ENCODE measurements at places on chromosomes 6 and 20. TPM values are rescaled to one million over a fixed set of nuclear protein-coding genes. Genes with fewer than 3 reads are reported as not detected.

REM1 gene
- 2.3 TPM for total RNA-seq

EPB41L2 gene
- 18.6 TPM for total RNA-seq

SUMO4 gene
- 3.9 TPM for total RNA-seq

PMEPA1 gene
- 9.5 TPM for total RNA-seq

C6orf132 gene
- total RNA-seq, result 112 TPM

SNAP25 gene
- not detected for total RNA-seq

- no peak overlapping the region for H3K4me3 ChIP-seq
- H3K4me1 ChIP-seq, result no peaks in the 10 kb centered on the region
- no peak overlapping the region for H3K27ac ChIP-seq
- no peak for DNase-seq
- no peaks in the 10 kb centered on the region for H3K36me3 ChIP-seq
Observed at GRCh38 chr6:69827276-69827893, 30.6 kb upstream of the LMBRD1 start.

DNA sequence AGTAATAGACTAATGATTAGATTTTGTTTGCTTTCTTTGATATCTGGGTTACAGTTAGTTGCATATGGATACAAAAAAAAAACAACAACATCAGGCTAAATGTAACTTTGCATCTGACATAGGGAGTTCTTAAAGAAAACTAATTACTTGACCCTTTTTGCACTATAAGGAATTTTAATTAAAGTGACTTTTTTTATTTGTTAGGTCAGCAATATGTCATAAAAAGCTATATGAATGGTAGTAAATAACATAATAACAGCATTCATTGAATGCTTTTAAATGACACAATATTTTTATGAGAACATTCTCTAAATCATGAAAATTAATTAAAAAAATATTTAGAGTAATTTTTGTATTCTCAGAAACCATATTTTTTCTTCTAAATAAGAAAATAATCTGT, 183.6 kb downstream of the GRIK2 start:
- H3K27ac ChIP-seq, result no peak overlapping the region
- no peaks in the 10 kb centered on the region for H3K4me1 ChIP-seq
- no peaks in the 10 kb centered on the region for H3K27me3 ChIP-seq
- DNase-seq, result no peak

DNA sequence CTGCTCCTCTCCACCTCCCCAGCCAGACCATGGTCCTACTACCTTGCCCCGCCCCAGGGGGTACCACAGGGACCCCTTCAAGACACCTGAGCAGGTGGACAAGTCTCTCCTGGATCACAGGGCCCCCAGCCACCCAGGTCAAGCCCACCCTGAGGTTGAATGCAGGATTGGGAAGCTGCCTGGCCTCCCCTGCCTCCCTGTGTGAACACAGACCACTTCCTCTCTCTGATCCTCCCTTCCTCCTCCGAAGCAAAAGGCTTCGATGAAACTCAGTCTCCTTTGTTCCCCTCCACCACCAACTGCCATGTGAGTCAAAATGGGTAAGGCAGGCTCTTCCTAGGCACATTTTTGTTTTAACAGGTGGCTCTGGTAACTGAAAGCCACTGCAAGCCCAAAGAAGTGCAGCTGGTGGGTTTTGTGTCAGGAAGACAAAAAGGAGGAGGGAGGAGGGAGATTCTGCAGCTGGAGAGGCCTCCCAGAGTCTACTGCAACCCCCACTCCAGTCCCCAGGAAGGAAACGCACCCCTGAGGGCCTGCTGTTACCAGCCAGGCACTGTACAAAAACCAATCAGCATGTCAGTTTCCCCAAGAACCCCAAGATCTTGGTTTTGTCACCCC, 5.4 kb downstream of the ADA start:
- H3K27me3 ChIP-seq, result no peaks in the 10 kb centered on the region
- H3K4me3 ChIP-seq, result no peak overlapping the region
- H3K27ac ChIP-seq, result no peak overlapping the region
- H3K4me1 ChIP-seq, result peaks cover 59% of the 10 kb centered on the region
- H3K36me3 ChIP-seq, result no peaks in the 10 kb centered on the region
- DNase-seq, result no peak

DNA sequence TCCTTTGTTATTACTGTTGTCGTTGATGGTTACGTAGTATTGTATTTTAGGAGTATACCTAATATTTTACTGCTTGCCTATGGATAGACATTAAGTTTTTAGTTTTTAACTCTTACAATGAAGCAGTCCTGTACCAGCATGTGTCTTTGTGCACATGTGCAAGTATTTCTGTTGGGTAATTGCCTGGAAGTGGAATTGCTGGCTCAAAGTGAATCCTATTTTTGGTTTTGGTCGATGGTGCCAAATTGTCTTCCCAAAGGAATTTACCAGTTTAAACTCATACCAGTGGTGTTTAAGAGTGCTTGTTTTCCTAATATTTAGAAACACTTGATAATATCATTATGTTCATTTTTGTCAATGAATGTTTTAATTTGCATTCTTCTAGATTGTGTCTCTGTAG, 75.5 kb downstream of the ANKS1A start:
- no peak overlapping the region for H3K27ac ChIP-seq
- DNase-seq, result no peak
- H3K4me3 ChIP-seq, result no peak overlapping the region
- no peaks in the 10 kb centered on the region for H3K27me3 ChIP-seq
- peaks cover under 1% of the 10 kb centered on the region for H3K36me3 ChIP-seq

- H3K36me3 ChIP-seq, result no peaks in the 10 kb centered on the region
- H3K4me3 ChIP-seq, result no peak overlapping the region
- no peak for DNase-seq
Observed at GRCh38 chr6:107550906-107551305, 61.0 kb downstream of the SOBP start.

GRCh38 chr6:46729787-46730326, 5.3 kb downstream of the PLA2G7 start:
- DNase-seq, result no peak
- peaks cover 7% of the 10 kb centered on the region for H3K27me3 ChIP-seq
- H3K27ac ChIP-seq, result no peak overlapping the region
- H3K36me3 ChIP-seq, result no peaks in the 10 kb centered on the region
- H3K4me1 ChIP-seq, result peaks cover 7% of the 10 kb centered on the region

DNA sequence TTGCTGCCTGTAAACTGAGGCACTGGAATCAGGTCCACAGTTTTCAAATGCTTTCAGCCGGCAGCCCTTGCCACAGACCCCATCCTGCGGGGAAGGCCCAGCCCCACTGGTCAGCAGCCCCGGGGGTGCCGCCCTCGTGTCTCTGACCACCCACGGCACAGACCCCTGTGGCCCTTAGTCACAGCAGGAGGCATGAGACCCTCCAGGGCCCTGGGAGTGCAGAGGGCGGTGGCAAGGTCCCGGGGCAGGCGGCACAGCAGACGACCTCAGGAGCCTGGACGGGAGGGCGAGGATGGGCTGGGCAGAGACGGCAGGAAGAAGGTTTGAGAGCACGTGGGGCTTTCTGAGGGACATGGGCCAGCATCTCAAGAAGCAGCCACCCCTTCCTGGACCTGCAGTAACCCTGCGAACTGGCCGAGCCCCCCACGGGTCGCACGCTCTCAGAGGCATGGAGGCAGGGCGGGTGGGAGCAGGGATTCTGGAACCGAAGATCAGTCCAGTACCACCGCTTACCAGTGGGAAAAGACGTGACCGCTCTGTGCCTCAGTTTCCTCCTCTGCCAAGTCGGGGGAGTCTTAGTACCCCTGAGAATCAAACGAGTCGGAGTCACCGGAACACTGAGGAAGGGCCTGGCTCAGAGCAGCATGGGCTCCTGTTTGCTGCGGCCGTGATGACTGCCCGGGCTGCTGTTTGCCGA, 140.7 kb downstream of the TAF4 start:
- DNase-seq, result peak; percentile 73
- no peak overlapping the region for H3K27ac ChIP-seq
- H3K4me1 ChIP-seq, result no peaks in the 10 kb centered on the region
- peaks cover 27% of the 10 kb centered on the region for H3K27me3 ChIP-seq
- H3K36me3 ChIP-seq, result no peaks in the 10 kb centered on the region

DNA sequence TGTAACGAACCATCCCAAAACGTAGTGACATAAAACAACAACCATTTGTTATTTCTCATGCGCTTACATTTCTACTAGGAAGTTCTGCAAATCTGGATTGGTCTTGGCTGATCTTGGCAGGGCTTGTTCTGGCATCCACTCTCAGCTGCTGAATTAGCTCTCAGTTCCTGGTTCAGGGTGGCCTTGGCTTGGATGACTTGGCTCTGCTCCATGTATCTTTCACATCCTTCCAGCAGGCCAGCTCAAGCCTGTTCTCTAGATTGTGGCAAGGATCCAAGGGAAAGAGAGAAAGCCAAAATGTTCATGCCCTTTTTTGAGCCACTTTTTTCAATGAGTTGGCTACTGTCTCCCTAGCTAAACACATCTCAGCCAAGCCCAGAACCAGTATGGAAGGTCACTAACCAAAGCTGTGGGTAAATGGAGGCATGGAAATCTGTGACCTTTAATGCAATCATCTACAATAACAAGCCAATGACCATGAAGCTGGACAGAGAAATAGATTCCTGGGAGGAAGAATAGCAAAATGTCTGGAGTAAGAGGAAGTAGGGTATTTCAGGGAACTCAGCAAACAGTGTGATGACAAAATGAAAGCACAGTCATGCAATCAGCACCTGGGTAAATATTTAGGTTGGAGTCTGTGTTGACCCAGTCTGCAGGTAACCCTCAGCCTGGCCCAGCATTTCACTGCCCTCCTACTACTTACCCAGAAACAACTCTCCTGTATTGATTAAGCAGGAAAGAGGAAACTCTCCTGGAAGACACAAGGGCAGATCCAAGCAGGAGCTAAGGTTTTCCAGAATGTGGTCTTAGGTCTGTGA, 32.7 kb upstream of the SNAP25 start:
- H3K4me3 ChIP-seq, result no peak overlapping the region
- H3K27ac ChIP-seq, result no peak overlapping the region
- no peaks in the 10 kb centered on the region for H3K27me3 ChIP-seq
- H3K36me3 ChIP-seq, result no peaks in the 10 kb centered on the region

GRCh38 chr20:18032977-18033892, 24.5 kb downstream of the OVOL2 start:
- H3K27ac ChIP-seq, result no peak overlapping the region
- H3K4me3 ChIP-seq, result no peak overlapping the region
- DNase-seq, result no peak
- peaks cover under 1% of the 10 kb centered on the region for H3K36me3 ChIP-seq
- no peaks in the 10 kb centered on the region for H3K4me1 ChIP-seq
- H3K27me3 ChIP-seq, result peaks cover 3% of the 10 kb centered on the region

GRCh38 chr6:6588924-6589709, 597 bp downstream of the LY86 start:
- DNase-seq, result no peak
- H3K27me3 ChIP-seq, result no peaks in the 10 kb centered on the region
- peaks cover 5% of the 10 kb centered on the region for H3K4me1 ChIP-seq
- no peaks in the 10 kb centered on the region for H3K36me3 ChIP-seq
- no peak overlapping the region for H3K27ac ChIP-seq

GRCh38 chr20:41320976-41321375, 3.4 kb upstream of the ZHX3 start:
- no peak overlapping the region for H3K27ac ChIP-seq
- H3K36me3 ChIP-seq, result no peaks in the 10 kb centered on the region
- H3K27me3 ChIP-seq, result no peaks in the 10 kb centered on the region
- peaks cover 15% of the 10 kb centered on the region for H3K4me1 ChIP-seq
- H3K4me3 ChIP-seq, result no peak overlapping the region

DNA sequence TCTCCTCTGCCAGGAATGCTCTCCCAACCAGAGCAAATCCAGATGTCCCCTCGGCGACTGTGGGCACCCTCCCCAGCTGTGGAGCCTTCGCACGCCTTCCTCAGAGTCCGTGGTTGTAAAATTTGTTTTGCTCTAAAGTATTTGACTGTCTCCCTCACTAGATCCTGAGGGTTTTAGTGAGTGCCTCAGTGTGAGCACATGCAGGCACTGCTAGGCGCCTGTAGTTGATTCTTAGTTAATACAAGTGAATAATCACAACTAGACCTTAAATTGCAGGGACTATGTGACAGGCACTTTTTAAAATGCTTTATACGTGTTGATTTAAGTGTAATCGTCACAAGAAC, 680 bp upstream of the MTCH1 start:
- H3K27me3 ChIP-seq, result no peaks in the 10 kb centered on the region
- DNase-seq, result no peak
- H3K27ac ChIP-seq, result peak overlapping the region; percentile 96
- peak overlapping the region; percentile 96 for H3K4me3 ChIP-seq
- H3K36me3 ChIP-seq, result no peaks in the 10 kb centered on the region

GRCh38 chr6:15063253-15063853, 182.5 kb upstream of the JARID2 start:
- no peaks in the 10 kb centered on the region for H3K27me3 ChIP-seq
- no peak overlapping the region for H3K4me3 ChIP-seq
- peaks cover 14% of the 10 kb centered on the region for H3K4me1 ChIP-seq
- H3K36me3 ChIP-seq, result no peaks in the 10 kb centered on the region
- H3K27ac ChIP-seq, result no peak overlapping the region

DNA sequence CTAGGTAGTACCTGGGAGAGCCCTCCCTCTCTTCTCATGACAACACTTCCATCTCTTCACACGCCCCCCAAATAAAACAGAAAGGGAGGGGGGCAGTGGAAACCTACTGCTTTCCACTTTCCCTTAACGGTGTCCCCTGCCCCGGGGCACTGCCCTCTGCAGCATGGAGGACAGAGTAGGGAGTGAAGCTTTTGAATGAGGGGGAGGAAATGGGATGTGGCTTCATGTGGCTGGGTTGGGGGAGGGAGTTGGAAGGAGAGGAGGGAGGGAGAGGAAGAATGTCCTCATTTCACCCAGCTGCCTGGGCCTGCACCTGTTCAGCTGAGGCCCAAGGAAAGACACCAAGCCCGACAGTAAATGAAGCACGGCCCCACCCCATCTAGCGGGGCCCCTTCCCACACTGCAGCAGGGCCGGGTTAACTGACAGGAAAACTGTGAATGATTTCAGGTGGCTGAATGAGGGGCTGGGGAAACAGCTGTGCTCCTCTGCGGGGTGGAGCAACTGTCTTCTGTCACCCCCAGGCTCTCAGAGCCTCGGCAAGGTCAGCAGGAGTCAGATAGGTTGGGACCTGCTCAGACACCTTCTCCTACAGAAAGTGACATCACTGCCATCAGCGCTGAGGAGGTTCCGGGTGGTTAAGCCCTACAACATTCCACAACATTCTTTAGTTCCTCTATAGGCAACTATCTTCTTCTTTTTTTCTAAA, 40.0 kb upstream of the TAF8 start:
- peaks cover 14% of the 10 kb centered on the region for H3K4me1 ChIP-seq
- no peaks in the 10 kb centered on the region for H3K36me3 ChIP-seq
- H3K4me3 ChIP-seq, result no peak overlapping the region
- no peak for DNase-seq
- no peak overlapping the region for H3K27ac ChIP-seq
- no peaks in the 10 kb centered on the region for H3K27me3 ChIP-seq

GRCh38 chr20:12989586-12990115, 19.1 kb upstream of the SPTLC3 start:
- no peaks in the 10 kb centered on the region for H3K36me3 ChIP-seq
- no peak overlapping the region for H3K4me3 ChIP-seq
- H3K4me1 ChIP-seq, result peaks cover 5% of the 10 kb centered on the region
- no peak overlapping the region for H3K27ac ChIP-seq

Measured in suprapubic skin (tissue), 4 donors.